NCI-H2081 (cell line): ENCODE measurements at places on chromosomes 7 and 10.

DNA sequence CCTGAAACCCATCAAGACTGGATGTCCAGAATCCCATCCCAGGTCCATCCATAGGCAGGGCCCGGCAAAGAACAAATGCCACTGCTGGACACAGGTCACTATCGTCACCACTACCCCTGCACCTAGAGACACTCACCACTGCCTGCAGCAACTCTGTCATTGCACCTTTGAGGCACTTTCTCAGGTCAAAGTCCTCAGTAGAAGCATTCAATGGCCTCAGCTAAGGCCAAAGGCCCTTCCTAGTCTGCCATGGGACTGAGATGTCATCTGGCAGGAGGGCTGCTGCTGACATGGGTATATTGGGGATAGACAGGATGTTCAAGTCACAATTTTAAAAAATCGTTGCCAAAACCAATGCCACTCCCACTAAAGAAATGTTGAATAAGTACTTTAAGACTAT lies 58.7 kb downstream of the GPAM start:
- no peak for DNase-seq

DNA sequence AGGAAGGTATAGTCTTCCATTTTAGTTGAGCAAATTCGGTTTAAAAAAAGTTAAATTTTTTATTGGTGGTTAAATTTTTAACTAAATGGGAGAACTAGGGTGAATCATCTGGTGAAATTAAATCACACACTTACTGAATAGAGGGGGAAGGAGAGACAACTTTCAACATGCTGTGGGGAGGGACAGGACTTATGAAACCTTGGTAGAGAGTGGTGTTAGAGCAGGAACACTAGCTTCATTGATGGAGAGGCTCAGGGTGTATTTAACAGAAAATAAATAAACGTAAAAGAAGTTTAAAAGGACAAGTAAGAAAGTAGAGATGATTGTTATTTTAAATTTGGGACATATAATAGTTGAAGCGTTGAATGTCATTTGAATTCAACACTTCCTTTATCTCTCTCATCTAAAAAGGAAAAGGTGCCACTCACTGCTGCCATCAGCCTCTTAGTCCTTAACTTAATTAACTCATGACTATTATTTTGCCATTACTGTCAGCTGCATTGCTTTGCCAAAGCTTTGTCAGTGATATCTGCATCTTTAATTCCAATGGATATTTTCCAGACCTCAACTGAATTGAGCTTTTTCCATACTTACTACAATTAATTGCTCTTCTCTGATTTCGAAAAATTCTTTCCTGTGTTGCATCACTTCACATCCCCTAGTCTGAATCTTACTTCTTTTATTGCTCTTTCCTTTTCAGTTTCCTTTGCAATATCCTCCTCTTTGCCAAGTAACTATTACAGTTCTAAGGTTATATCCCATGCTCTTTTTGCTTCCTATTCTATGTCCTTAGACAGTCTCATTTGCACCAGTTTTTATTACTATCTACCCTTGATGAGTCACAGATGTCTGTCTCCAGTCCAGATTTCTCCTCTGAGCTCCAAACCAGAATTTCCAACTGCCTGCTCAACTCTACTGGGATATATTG lies 71.7 kb downstream of the GNAT3 start:
- no peak for DNase-seq

GRCh38 chr7:90961037-90961725 lies 303.1 kb upstream of the FZD1 start:
- DNase-seq, result no peak

DNA sequence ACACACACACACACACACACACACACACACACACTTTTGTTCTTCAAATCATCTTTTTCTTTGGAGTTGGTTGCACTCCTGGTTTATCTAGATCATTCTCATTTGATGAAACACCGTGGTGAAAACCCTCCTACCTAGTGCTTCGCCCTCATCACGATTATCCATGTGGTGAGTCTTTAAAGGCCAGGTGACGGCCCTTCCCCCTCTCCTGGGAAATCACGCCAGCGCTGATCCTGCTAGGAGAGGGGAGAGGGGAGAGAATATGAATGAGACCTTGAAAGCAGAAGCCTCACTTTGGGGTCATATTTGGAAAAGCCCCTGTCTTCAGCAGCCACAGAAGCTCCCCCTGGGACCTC lies 103.9 kb upstream of the LRRC4 start:
- DNase-seq, result peak; percentile 17

- DNase-seq, result no peak
Observed at GRCh38 chr7:20561466-20561865, 54.0 kb upstream of the ABCB5 start.

DNA sequence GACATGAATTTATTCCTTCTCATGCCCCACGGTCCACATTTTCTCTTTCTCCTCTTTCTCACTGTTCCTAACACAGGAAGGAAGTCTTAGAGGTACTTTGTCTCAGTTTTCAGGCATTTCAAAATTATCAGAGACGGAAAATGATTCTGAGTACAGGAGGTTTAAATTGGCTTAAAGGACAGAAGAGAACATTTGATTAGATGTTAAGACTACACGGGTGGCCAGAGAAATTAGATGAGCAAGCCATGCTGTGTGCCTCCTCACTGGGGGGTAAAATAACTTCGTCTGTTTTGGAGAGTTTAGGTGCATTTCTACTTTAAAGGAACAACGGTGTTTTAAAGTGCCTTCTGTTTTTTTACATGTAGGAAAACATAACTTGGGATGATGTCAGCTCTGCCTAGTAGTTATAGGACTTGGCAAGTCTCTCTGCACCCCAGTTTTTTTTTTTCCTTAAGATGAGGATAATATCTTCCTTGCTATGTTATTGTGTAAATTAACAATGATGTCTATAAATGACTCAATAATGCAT lies 66.9 kb downstream of the MCMBP start:
- DNase-seq, result no peak

DNA sequence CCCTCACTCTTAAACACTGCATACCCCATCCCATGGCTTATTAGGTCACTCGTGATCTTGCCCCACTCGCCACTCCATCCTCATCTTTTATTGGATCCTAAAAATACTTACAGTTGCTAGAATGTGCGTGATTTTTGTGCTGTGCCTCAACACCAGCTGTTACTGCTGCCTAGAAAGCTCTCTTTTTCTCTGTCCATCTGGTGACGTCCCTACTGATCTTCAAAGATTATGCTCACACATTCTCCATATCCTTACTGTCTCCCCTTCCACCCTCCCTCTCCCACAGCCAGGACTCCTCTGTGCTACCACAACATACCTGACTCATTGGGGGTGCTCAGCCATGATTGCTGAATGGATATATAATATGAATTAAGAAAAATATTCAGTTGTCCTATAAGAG lies 42.0 kb downstream of the CDK6 start:
- no peak for DNase-seq

DNA sequence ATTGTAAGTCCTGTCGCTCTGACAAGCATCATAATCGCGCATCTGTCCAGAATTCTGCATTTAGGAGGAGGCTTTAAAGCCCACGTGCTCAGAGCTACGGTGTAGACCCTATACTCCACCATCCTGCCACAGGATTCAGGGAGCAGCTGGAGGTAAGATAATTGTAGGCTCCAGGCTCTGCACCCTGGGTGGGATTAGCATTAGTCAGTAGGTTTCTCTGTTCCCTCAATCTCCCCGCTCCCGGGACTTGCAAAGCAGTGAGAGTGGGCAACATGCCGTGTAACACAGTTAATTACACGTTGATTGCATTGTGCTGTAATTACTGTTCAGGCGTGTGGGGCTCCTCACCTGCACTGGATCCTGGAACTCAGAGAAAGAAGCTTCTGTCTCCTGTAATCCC lies 89.3 kb upstream of the CUX1 start:
- peak; percentile 66 for DNase-seq

DNA sequence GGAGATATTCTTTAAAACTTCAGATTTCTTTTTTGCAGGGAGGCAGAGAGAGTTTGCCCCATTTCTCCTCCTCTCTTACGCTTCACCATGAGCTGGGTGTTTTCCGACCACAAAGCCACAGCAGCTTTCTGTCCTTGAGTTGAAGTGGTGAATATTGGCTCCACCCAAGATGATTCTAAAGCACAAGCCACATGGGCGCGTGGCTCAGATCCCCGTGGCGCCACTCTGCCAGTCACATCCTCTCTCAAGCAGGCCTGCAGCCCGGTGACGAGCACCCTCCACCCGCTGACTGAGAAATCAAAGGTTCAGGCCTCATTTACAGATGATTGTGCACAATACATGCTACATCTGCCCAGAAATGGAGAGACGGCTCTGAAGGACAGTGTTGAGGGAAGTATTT lies 27.6 kb upstream of the RNF32 start:
- DNase-seq, result no peak

DNA sequence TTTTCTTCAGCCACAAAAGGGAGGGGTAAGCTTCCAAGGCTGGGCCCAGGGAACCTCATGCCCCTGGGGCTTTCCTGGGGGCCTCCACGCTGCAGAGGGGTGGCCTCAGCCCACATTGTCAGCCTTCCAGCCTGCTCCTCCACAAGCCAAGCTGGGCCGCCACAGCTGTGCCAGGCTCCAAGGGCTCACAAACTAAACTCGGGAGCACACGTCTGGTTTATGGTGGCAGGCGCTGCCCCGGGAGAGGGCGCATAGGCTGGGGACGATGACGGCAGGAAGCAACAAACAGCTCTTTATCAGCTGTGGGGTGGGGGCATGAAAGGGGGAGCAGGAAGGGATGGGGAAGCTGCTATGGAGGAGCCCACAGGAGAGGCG lies 6.3 kb upstream of the CDH23 start:
- no peak for DNase-seq

- DNase-seq, result no peak
Observed at GRCh38 chr10:46556515-46557318, at the start of gene GPRIN2. Gene GPRIN2, minus strand, starts transcription at chr10:46556658. Its CDS starts 5,922 bp downstream, at chr10:46550736.

DNA sequence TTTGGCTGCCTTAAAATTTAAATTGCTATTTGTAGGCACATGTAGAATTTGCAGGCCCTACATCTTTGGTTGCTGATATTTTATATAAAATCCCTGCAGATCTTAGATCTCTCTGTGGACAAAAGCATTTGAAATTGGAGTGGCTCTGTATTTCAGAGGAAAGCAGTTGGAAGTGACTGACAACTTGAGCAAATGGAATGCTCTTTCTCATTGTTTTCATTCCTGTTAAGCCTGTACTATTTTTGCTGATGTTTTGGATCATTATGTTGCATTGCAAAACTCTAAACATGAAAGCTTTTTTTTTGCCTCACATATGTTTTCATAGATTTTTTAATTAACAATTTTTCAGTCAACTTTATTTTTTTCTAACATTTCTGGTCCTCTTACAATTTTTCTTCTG lies 251.2 kb upstream of the MDFIC start:
- DNase-seq, result no peak

- no peak for DNase-seq
Observed at GRCh38 chr10:32239769-32240168, 107.2 kb downstream of the EPC1 start.

GRCh38 chr10:78777466-78777865 lies 291.3 kb upstream of the ZMIZ1 start:
- no peak for DNase-seq

- DNase-seq, result no peak
Observed at GRCh38 chr7:129734400-129734799, 122.9 kb downstream of the NRF1 start.

GRCh38 chr7:43758029-43758821 lies at the start of gene BLVRA:
Gene BLVRA, plus strand, starts transcription at chr7:43758680. Its CDS starts 12,479 bp downstream, at chr7:43771159.
- DNase-seq, result peak; percentile 73

- no peak for DNase-seq
Observed at GRCh38 chr7:25665374-25665773, 437.1 kb upstream of the NPVF start.

DNA sequence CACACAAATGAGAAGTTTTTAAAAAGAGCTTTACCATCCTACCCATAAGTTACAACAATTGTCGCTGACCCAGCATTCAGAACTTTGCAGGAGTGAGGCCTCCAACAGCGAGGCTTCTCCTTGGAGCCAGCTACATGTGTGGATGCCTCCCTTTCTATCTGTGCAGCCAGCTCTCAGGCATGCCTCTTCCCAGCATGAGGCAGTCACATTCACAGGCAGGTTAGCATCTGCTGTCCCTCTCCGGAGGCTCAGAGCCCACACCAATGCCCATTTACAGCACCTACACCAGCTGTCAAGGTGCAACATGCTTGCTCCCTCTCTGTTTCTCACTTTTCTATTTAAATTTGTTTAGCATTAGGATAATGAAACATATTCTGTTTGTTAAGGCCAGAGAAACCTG lies 278.7 kb upstream of the PODXL start:
- no peak for DNase-seq

GRCh38 chr10:75088640-75089039 lies 22.8 kb upstream of the SAMD8 start:
- no peak for DNase-seq

GRCh38 chr7:24313777-24314176 lies 29.8 kb downstream of the NPY start:
- DNase-seq, result no peak

DNA sequence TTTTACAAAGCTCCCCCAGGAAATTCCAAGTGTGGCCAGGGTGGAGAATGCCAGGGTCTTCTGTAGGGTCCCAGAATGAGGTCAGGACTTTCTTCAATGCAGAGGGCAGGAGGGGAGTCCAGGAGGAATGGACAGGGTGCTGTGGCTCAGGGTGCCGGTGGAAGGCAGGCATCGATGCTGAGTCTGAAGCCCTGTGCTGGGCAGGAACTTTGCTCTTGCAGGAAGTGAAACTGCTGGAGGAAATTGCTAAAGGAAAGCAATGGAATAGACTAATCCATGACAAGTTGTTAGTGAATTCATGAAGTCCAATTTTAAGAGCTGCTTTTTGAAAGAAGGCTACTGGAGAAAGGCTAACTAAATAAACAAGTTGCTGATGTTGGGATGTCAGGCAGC lies 14.8 kb downstream of the PTPRE start:
- DNase-seq, result no peak

GRCh38 chr7:141722529-141722928 lies 14.4 kb downstream of the WEE2 start:
- no peak for DNase-seq

GRCh38 chr10:1126461-1126860 lies 70.3 kb downstream of the WDR37 start:
- no peak for DNase-seq

- no peak for DNase-seq
Observed at GRCh38 chr10:45325116-45325515, 9.7 kb upstream of the OR13A1 start.

DNA sequence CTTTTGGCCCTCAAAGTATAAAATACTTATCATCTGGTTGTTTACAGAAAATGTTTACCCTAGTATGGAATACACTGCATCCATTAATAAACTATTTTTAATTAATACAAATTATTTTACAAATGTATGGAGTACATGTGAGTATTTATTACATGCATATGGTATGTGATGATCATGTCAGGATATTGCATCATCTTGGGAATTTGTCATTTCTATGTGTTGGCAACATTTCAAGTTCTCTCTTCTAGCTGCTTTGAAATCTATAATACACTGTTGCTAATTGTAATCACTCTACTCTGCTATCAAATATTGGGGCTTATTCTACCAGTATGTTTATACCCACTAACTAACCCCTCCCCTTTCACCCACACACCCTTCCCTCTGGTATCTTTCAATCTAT lies 103.9 kb upstream of the THSD7A start:
- DNase-seq, result no peak
